Effector memory CD8-positive, alpha-beta T cell (primary cell): ENCODE measurements at places on chromosomes 11 and 22.

- peak overlapping the region; percentile 77 for H3K4me3 ChIP-seq
- H3K27me3 ChIP-seq: peaks cover 48% of the 10 kb centered on the region
- peak overlapping the region; percentile 46 for H3K27ac ChIP-seq
These were observed 784 bp upstream of the SYNGR1 start for GRCh38 chr22:39348909-39349505.

GRCh38 chr11:132177106-132177505, 806.7 kb downstream of the NTM start:
- H3K4me1 ChIP-seq: no peaks in the 10 kb centered on the region
- H3K27ac ChIP-seq: no peak overlapping the region
- peaks cover 3% of the 10 kb centered on the region for H3K36me3 ChIP-seq
- DNase-seq: no peak
- no peak overlapping the region for H3K4me3 ChIP-seq

GRCh38 chr11:93464927-93465540, 78.2 kb downstream of the SMCO4 start:
- H3K36me3 ChIP-seq: no peaks in the 10 kb centered on the region
- H3K4me3 ChIP-seq: no peak overlapping the region
- DNase-seq: no peak
- H3K4me1 ChIP-seq: no peaks in the 10 kb centered on the region
- H3K27ac ChIP-seq: no peak overlapping the region
- no peaks in the 10 kb centered on the region for H3K27me3 ChIP-seq

DNA sequence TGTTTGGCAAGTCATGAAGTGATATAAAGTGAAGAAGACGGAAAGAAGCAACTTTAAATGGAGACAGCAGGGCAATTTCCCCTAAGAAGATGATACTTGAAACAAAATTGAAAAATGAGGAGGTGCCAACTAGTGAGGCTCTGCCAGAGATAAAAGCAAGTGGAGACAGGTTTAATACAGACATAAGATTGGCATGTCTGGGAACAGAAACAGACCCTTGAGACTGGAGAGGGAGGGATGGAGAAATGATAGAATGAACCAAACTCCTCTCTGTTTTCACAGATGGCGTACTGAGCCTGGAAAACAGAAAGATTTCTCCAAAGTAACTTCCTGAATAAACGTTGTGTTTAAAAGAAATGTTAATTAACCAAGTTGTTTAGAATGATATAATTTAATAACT, 354.5 kb upstream of the ANO5 start:
- no peaks in the 10 kb centered on the region for H3K4me1 ChIP-seq
- no peak overlapping the region for H3K27ac ChIP-seq
- DNase-seq: no peak

- DNase-seq: no peak
- H3K4me1 ChIP-seq: no peaks in the 10 kb centered on the region
- no peak overlapping the region for H3K4me3 ChIP-seq
- H3K36me3 ChIP-seq: no peaks in the 10 kb centered on the region
- no peak overlapping the region for H3K27ac ChIP-seq
These were observed 176.1 kb downstream of the DBX1 start for GRCh38 chr11:19984048-19984742.

GRCh38 chr11:92687724-92688123, 281.7 kb upstream of the MTNR1B start:
- no peak overlapping the region for H3K27ac ChIP-seq
- no peak for DNase-seq
- no peaks in the 10 kb centered on the region for H3K36me3 ChIP-seq
- no peak overlapping the region for H3K4me3 ChIP-seq
- H3K27me3 ChIP-seq: no peaks in the 10 kb centered on the region

DNA sequence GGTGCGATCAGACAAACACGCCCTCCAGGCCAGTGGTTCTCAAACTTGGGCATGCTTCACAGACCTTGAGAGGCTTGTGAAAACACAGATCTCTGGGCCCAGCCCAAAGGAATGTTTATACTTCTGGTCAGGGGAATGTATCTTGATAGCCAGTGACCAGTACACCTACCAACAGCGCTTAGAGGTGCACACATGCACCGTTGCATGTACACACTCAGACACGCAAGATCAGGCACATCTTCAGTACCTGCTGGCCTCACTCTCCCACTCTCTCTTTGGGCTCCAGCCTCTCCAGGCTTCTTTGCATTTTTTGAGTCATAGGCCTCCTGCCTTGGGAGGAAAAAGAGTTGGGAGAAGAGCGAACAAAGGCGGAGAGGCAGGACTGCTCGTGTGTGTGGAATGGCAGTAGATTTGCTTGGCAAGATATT, 11.7 kb upstream of the FXYD6 start:
- H3K27ac ChIP-seq: no peak overlapping the region
- peaks cover 11% of the 10 kb centered on the region for H3K27me3 ChIP-seq
- no peaks in the 10 kb centered on the region for H3K36me3 ChIP-seq
- H3K4me3 ChIP-seq: no peak overlapping the region
- no peaks in the 10 kb centered on the region for H3K4me1 ChIP-seq

DNA sequence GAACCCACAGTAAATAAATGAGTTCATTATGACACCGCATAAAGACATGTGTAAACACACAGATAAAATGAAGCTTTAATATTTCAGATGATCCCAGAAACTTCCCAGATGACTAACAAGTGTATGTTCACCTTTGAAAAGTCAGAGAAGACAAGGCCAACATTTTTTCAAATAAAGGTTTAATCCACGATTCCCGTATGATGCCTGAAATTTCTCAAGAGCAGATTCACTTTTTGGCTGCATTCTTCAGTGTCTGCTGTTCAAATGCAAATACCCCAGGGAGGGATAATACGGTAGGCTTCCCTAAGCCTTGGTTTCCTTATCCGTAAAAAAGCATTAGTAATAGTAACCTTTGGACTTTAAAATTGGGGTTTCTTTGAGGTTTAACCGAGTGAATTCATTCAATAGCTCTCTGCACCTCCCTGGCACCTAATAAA, 62.5 kb downstream of the SYTL2 start:
- peaks cover 51% of the 10 kb centered on the region for H3K36me3 ChIP-seq
- H3K27me3 ChIP-seq: no peaks in the 10 kb centered on the region
- H3K4me1 ChIP-seq: peaks cover 70% of the 10 kb centered on the region
- H3K27ac ChIP-seq: peak overlapping the region; percentile 95

GRCh38 chr11:40763046-40763445, 696.4 kb downstream of the LRRC4C start:
- H3K4me3 ChIP-seq: no peak overlapping the region
- no peak for DNase-seq
- H3K27ac ChIP-seq: no peak overlapping the region
- H3K36me3 ChIP-seq: no peaks in the 10 kb centered on the region
- no peaks in the 10 kb centered on the region for H3K27me3 ChIP-seq
